ENCODE measurements at places on chromosomes 4 and X. TPM values are rescaled to one million over a fixed set of nuclear protein-coding genes. Genes with fewer than 3 reads are reported as not detected.

ODAPH gene
- not detected for total RNA-seq

CTAG2 gene
- total RNA-seq: not detected

CXCL1 gene
- total RNA-seq: 0.20 TPM

CFI gene
- not detected for total RNA-seq

PDLIM3 gene
- 12.0 TPM for total RNA-seq

ETDB gene
- total RNA-seq: not detected

MUC7 gene
- not detected for total RNA-seq

DCHS2 gene
- total RNA-seq: 0.70 TPM

GBA3 gene
- total RNA-seq: not detected

PDGFC gene
- total RNA-seq: 3.9 TPM

CCNA2 gene
- 89.0 TPM for total RNA-seq

COX18 gene
- total RNA-seq: 20.5 TPM

TNMD gene
- 1.7 TPM for total RNA-seq

RPL34 gene
- 1,393 TPM for total RNA-seq

TXK gene
- not detected for total RNA-seq

FAM9B gene
- total RNA-seq: not detected

MAGEB10 gene
- total RNA-seq: not detected

NAT8L gene
- 14.7 TPM for total RNA-seq

PCDH11X gene
- 29.4 TPM for total RNA-seq

CXCL3 gene
- total RNA-seq: 3.7 TPM

CCDC149 gene
- total RNA-seq: 5.0 TPM

ADH7 gene
- total RNA-seq: not detected

RAB39B gene
- 7.2 TPM for total RNA-seq

RAB40A gene
- total RNA-seq: not detected
